ENCODE measurements at places on chromosomes 6 and 20.
A peak's percentile ranks its signal among the peaks of the same experiment; 100 is the strongest.

GRCh38 chr6:163994566-163994965, 580.0 kb downstream of the QKI start:
- no peak for DNase-seq

DNA sequence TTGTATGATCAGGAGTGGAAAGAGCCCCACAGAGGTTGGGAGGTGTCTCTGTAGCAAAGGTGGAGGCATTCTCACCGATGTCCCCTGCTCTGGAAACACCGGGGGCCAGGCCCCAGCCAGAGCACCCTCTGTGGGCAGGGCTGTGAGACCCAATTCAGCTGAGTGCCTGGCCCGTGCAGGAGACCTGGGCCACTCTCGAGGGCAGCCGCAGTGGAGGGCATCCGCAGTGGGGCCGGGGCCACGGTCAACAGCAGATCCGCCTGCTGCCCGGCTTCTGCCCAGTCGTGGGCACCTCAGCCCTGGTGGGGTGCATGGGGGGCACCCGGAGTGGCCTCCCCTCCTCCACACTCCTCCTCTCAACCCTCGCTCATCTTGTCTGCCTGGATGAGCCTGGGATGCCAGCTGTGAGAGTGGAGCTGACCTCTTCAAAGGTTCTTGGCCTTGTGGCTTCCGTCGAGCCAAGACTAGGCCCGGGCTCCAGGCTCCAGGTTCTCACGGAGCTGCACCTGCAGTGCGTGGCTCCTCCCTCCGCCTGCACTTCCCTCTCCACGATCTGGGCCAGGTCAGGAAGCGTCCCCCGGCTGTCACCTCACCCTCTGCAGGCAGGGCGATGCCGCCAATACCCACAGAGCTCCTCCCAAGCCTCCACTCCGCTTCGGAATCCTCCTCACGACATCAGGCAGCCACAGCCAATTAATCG, 134.8 kb downstream of the TAF4 start:
- no peak for DNase-seq

GRCh38 chr20:39800548-39800947, 838.4 kb downstream of the DHX35 start:
- peak; percentile 23 for DNase-seq

- no peak for DNase-seq
These were observed 113.6 kb upstream of the ID4 start for GRCh38 chr6:19723545-19723944.

DNA sequence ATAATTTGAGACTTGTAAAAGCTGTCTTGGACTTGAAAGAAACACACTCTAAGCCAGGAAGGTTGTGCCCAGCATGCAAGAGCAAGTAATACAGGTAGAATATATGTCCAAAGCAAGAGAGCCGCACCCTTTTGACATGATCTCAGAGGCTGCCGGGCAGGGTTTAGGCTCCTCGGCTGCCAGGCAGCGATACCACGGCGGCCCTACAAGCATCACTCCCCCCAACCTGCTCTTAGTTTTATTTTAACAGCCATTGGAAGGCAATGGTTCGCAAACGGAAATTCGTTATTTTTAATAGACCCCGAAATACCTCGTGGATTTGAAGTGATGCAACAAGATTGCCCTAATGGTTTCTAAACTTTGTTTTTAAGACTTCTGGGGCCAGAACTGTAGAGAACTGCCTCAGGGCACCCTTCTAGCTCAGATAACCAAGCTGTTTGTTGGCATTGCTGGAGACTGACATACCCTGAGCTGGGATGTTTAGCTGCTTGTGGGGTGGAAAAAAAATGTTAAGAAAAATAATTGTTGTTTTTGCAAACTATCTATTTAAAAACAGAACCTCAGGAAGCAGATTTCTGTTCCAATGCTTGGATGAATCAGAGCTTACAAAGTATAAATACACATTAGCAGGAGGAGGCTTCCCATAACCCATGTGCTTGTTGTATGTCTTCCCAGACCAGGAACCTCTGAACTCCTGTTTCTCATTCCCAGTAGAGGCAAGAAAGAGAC, 39.0 kb downstream of the JAG1 start:
- no peak for DNase-seq

- DNase-seq: no peak
These were observed 138.6 kb upstream of the AFDN start for GRCh38 chr6:167688123-167688522.

- no peak for DNase-seq
These were observed 311.1 kb downstream of the SLC35F1 start for GRCh38 chr6:118218156-118218555.

DNA sequence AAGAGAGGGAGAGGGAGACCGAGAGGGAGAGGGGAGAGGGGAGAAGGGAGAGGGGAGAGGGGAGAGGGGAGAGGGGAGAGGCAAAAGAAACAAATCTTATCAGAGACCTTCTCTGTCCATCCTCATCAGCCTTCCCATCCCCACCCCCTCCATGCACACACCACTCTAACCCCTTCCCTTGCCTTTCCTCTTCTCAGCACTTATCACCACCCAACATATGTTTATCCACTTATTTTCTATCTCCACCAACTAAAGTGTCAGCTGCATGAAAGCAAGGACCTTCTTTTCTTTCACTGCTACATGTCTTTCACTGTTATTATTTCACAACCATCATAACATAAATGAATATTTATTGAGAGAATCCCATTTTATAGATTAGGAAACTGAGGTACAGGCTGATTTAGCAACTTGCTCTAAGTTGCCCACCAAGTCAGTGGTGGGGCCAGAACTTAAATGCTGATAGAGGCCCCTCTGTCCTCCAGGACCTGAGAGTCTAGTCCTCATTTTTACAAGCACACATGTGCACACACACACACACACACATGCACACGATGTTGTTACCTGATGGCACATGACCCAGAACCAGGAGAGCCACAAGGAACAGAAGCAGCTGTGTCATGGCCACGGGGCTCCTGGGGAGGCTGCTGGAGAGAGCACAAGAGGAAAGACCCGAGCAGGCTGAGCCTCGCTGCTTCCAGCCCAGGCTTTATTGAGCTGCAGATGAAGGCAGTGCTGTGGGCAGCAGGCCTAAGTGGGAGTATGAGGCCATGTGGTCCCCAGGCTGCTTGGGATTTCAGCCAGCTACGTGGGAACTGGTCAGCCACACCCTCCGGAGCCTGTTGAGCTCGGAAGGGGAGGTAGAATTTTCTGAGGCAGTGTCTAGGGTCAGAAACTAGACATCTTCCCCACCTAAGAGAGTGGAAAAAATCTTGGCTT, 2.3 kb downstream of the DEFB124 start:
- peak; percentile 61 for DNase-seq

DNA sequence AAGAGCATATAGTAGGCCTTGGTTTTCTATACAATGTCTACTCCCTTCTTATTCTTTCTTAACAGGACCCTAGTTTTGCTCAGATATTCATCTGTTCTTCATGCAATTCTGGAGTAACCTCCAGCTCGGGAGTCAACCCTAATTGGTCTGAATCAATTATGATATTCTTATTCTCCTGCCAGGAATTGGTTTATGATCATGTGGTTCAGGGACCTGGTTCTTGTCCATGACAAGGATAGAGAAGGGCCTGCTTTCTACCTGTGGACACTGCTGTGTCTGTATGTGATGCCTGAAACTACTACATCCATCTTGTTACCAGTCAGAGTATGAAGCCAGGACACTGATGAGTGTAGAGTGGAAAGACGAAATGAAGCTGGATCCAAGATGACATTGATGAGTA, 24.4 kb upstream of the FAM184A start:
- no peak for DNase-seq

DNA sequence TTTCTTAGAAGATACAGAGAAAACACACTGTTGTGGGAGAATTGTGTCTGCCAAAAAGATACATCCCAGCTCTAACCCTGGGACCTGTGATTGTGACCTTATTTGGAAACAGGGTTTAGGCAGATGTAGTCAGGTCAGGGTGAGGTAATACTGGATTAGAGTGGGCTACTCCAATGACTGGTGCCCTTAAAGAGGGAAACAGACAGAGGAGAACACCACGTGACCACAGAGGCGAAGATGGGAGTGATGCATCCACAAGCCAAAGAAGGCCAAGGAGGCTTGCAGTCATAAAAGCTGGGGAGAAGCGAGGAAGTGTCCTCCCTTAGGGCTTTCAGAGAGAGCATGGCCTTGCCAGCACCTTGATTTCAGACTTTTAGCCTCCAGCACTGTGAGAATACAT, 35.6 kb downstream of the SLC52A3 start:
- no peak for DNase-seq

DNA sequence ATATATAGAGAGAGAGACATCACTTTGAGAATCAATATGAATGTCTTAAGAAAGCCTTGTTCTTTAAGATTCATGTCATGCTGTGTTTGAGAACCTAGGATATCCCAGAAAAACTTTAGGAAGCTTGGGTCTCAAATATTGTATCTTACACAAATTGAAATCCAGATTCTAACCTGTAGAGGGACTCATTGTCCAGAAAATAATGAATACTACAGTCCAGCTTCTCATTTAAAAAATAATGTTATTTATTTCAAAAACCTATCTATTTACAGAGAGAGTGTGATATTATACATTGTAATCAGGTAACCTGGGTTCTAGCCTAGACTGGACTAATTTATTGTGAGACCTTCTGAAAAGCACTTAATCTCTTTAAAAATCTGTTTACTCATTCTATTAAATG, 4.2 kb downstream of the RFX6 start:
- DNase-seq: no peak

- no peak for DNase-seq
These were observed 448.1 kb downstream of the KIF16B start for GRCh38 chr20:16124911-16125776.

DNA sequence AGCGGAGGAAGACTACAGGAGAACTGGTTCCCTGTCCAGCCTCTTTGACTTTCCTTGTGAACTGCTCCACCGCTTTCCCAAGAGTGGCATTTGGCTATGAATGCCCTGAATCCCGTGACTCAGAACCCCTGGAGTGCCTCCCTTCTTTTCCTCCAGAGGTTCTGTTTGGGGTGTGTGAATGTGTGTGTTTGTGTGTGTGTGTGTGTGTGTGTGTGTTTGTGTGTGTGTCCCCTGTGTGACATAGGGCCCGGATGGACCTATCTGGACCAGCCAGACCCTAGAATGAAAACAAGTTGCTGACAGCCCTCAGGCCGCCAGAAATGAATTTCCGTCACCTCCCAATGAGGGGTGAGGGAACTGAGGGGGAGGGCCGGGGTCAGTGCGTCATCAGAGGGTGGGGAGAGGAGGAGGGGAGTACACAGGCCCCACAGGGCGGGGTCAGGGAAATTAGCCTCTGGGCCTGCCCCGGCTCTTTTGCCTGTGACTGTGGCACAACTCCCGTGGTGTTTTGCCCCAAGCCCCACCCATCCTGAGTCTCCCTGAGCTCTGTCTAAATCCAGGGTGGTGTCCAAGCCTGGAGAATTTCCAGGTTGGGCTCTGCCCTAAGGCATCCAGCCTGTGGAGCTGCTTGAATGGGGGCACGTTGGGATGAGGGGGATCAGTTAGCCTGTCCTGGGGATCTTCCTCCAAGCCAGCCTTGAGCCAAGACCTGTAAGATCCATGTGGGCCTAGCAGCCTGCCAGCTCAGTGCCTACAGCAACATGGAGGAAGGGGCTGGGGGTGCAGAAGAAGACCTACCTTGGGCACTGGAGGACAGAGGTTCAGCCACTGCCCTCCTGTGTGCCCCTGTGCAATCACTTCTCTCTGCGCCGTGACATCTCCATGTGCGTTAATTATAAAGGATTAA, 15.2 kb upstream of the MRPS18A start:
- peak; percentile 90 for DNase-seq

DNA sequence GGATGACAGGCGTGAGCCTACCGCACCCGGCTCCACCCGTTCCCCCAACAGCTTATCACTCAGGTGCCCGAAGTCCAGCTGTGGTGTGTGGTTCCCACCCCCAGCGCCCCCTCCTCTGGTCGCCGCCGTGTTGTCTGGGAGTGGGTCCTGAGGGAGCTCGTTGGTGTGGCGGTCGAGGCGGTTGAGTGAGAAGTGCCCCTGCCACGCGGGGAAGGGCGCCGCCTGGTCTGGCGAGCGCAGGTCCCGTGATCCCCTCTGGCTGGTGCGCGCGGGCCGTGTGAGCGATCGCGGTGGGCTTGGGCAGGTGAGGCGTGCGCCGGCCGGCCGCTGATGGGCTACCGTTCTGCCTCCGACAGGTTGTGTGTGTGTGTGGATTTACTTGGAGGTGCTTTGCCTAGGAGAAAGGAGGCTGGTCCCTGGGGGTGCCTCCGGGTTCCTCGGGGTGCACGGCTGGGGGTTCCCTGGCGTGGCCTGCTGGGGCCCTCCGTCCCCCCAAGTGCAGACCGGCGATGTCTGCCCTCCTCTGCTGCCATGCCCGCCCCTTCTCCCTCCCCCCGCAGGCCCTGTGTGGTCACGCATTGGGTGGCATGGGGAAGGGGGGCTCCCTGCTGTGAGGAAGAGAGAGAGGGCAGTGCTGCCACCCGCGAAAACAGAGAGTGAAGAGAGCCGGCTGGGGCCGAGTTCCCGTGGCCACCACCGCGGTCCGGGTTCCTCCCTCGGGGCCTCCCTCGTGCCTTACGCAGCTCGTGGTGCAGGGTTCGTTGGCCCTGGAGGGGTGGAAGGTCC, 336.0 kb upstream of the DEFB115 start:
- no peak for DNase-seq

GRCh38 chr20:23120261-23120660, 34.1 kb upstream of the CD93 start:
- DNase-seq: no peak

- DNase-seq: no peak
These were observed 219.9 kb downstream of the HDGFL1 start for GRCh38 chr6:22789315-22789714.

DNA sequence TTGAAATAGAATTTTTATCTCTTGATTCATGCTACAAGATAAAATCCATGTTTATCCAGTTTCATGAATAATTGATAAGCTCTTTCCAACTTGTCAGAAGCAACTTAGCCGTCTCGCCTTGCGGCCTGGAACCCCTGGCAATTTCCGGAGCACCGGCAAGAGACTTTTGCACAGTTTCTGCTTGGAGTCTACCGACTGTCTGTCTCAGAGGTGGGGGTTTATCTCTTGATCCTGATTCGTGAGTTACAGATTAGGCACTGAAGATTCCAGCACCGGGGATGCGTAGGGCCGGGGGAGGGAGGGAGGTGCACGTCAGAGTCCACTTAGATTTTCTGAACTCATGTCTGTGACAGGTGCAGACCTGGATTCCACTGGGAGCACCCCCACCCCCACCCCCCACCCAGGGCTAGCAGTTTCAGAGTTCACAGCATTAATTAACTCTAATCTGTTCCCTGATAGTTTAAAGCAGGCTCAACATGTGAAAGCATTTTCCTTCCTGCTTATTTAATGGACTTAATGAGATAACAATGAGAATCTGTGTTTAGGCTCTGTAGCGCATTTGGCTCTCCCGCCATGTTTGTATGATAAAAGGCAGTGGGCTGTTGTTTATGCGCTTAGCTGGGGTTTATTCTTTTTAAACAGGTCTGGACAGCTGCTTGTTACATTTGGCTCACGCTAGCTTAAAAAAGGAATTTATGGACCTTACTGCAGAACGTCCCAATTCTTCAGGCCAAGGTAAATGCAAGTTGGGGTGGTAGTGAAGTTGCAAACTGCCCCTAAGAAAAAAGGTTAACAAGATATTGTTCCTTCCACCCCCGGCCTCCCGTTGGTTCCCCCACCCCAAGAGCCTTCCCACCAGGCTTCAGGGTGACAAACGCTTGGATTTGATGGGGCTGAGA, 8.1 kb upstream of the APCDD1L start:
- no peak for DNase-seq
